T-helper 1 cell (primary cell): ENCODE measurements at places on chromosomes 5 and 9.

DNA sequence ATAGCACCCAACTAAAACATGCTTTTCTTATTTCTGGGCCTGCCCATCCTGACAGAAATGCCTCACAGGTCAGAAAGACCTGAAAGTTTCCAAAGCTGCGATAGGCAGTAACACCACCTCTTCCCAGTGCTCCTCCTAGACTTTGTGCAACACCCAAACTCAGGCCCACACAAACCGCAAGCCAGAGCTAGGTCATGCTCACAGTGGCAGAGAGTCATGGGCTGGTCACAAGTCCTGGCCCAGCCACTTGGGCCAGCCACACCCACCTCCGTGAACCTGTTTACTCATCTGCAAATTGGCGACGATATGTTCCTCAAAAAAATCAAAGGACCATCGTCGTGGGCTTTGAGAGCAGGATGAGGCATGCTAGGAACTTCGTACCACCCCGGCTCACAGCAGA lies 44.0 kb upstream of the SLC25A51 start:
- DNase-seq: no peak

DNA sequence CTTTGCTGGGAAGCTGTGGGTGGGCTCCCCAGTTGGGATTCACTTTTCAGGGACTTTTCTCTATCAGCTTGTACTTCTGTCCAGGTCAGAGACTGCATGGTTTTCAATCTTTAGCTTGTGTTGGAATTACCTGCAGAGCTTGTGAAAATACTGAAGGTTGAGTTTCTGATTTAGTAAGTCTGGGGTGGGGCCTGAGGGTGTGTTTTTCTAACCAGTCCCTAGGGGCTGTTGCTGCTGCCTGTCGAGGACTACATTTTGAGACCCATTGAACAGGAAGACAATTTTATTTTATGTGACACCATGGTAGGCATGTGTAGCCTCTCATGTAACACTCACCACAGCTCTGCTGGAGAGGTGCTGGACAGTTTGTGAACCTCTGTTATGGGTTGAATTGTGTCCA lies 14.7 kb upstream of the MLANA start:
- no peak for DNase-seq

GRCh38 chr9:4717815-4718214 lies 23.2 kb downstream of the AK3 start:
- no peak for DNase-seq

- no peak for DNase-seq
Measured at GRCh38 chr5:20972419-20972925, 984.5 kb upstream of the CDH18 start.

DNA sequence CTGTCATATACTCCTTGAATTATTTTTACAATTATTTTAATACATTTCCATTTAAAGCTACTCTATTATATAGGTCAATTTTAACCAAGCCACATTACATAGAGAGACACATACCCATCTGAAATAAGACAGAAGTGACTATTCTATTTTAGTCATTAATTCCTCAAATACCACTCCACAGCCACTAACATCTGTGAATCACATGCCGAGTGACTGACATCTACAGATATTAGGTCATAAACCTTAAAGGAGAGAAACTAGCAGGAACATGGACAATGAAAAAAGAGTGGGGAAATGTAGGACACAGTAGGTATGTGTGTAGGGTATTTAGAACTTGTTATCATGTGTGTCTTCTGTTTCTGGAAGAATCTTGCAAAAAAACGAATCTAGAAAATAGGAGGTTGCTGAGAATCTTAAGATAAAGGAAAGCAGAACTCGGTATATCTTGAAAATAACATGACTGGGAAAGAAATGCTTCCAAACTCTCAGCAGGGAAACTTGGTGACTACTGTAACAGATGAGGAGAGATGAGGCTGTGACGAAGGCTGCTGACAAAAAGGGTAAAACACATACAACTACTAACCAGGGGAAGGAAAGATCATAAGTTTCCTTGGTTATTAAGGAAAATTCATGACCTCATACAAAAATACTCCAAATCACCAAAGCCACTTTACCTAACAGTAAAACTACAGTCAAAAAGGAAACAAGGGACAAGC lies 84.6 kb downstream of the PLPP1 start:
- DNase-seq: no peak

- DNase-seq: peak; percentile 30
Measured at GRCh38 chr9:32378496-32378895, 5.9 kb upstream of the ACO1 start.

DNA sequence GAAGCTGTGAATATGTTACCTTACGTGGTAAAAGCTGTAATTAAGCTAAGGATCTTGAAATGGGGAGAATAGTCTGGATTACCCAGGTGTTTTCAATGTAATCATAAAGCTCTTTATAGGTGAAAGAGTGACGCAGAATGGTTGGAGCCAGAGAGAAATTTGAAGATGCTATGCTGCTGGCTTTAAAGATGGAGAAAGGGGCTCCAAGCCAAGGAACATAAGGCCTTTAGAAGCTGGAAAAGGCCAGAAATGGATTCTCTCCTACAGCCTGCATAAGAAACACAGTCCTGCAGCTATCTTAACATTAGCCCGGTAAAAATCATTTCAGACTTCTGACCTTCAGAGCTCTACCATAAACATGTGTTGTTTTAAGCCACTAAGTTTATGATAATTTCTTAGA lies 243.3 kb upstream of the VLDLR start:
- DNase-seq: no peak

GRCh38 chr9:124766326-124766725 lies 4.8 kb downstream of the NR6A1 start:
- DNase-seq: no peak
